Left colon (tissue), 2 donors: ENCODE measurements at places on chromosomes 16 and 17. TPM values are rescaled to one million over a fixed set of nuclear protein-coding genes. Genes with fewer than 3 reads are reported as not detected.

Gene ADAD2
- total RNA-seq, result not detected

Gene CD300E
- total RNA-seq, result 0.39 TPM

Gene ZNF597
- 1.6 TPM for total RNA-seq

Gene CD300LG
- 0.27 TPM for total RNA-seq

Gene METTL16
- 13.7 TPM for total RNA-seq

GRCh38 chr16:88978608-88979346 lies 1.8 kb upstream of the CBFA2T3 start:
- peak; percentile 48 for DNase-seq

DNA sequence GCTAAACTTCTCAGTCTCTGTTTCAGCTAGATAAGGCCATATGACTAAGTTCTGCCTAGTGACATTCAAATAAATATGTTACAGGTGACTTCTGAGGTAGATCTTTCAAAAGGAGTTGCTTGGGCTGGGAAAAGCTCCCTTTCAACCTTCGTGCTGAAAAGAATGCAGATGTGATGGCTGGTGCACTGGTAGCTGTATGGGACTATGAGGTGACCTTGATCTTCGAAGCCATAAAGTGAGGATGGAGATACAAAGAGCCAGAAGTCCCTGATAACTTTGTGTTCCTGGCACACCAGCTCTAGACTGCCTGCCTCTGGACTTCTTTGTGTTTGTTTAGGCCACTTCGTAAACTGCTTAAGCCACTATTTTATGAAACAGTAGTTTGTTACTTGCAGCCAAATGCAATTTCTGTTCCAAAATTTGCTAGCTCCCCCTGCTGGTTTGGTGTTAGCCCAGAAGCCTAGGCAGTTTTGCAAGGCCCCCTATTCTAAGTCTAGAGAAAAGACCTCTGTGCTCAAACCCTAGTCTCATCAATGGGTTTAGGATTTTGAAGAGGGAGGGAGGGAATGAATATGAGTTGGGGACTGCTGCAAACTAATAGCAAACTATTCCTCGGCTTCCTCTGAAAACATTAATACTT lies 23.3 kb upstream of the ERCC4 start:
- DNase-seq, result no peak

DNA sequence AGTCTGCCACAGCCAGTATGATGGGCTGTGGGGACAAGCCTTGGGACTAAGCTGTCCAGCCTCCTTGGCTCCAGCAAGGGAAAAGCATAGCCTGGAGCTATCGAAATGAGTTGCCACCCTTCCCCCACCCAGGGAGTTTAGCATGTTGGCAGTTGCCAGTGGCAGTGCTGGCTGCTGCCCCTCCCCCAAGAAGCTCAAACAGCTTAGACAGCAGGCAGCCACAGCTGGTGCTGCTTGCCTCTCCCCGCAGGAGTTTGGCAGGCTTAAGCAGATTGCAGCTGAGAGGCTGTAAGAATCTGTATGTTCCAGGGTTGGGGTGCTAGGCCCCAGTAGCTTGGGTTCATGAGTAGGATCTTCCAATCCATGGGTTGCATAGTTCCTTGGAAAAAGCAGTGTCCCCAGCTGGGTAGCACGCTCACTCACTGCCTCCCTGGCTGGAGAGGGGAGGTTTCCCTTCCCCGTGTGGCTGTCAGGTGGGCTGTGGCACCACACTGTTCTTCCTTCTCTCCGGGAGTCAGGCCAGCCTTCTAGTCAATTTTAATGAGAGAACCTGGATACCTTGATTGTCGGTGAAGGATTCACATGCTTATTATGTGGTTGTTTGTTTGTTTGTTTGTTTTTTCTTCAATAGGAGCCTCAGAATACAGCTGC lies 506.1 kb downstream of the CDH11 start:
- DNase-seq, result no peak

DNA sequence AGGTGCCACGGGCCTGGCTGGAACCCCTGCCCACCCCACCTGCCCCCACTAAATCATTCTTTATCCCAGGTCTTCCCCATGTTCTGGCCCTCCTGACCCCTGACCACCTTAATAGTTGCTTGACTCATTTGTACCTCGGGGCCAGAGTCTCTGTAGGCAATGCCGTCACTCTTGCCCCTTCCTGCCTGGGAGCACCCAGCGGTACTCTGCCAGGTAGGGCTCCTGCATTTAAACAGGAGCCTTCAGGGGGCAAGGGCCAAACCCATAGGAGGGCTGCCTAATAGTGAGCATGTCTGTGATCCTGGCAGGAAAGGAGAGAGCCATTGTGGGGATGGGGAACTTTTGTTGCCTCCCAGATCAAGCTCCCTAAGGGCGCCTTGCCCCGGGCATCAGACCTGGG lies 8.8 kb upstream of the ITGA3 start:
- no peak for DNase-seq

DNA sequence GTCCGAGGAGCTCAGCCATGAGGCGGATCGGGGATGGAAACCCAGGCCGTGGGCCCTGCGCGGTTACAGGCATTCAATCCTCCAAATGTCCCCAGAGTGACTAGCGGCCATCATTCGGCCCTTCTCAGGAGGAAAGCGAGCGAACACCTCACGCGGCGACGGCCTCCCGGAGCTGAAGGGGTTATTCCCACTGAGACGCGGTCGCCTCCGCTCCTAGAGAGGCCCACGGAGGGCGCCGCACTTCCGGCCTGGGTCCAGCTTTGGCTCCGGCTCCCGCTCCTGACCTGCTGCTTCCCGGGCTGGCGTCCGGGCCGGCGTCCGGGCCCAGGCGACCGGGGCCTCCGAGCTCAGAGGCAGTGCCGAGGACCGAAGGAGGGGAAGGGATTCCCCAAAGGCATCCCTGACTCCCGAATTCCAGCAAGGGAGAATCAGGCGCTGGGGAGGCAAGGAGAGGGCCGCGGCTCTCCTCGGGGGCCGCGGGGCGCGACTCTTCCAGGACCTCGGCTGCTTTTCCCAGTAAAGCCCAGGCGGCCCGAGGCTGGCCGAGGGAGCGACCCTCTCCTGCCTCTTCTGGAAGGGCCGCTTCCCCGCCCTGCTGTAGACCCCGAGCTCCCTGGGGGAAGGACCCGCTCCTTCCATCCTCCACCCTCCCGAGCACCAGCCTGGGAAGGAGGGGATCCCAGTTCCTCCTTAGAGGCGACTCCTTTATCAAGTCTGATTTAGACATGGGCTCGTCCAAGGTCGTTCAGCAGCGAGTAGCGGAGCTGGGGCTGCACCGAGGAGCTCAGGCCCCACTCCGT lies 18.6 kb upstream of the ZNF629 start:
- peak; percentile 87 for DNase-seq

DNA sequence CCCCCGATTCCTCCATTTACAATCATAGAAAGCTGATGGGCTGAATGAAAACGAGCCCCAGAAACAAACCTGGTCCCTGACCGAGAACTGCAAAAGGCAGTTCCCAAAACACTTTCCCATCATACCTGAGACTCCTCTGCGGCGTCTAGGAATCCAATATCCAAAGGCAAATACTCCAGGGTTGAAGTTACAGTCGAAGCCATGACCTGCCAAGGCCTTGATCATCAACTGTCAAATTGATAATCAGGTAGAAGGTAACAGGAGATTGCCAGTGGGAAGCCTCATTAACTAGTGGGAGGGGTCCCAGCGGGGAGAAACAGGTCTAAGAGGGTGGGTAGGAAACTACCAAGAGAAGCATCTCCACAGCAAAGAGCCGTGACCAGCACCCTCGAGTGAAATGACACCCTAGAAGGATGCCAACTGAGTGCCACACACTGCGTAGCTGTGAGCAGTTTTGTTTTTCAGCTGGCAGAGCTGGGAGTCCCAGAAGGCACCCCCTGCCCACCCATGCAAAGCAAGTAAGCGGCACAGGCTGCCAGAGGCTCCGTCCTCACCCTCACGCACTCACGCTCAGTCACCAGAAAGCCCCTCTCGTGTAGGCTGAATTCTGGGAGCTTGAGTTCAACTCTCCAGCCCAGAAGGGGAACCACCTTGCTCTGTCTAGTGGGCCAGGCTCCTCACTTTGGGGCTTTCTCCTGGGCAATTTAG lies 146.1 kb downstream of the GAS7 start:
- no peak for DNase-seq

GRCh38 chr16:5604770-5605169 lies 507.2 kb upstream of the EEF2KMT start:
- DNase-seq, result no peak

GRCh38 chr17:31654936-31655335 lies 204.1 kb downstream of the COPRS start:
- DNase-seq, result no peak

DNA sequence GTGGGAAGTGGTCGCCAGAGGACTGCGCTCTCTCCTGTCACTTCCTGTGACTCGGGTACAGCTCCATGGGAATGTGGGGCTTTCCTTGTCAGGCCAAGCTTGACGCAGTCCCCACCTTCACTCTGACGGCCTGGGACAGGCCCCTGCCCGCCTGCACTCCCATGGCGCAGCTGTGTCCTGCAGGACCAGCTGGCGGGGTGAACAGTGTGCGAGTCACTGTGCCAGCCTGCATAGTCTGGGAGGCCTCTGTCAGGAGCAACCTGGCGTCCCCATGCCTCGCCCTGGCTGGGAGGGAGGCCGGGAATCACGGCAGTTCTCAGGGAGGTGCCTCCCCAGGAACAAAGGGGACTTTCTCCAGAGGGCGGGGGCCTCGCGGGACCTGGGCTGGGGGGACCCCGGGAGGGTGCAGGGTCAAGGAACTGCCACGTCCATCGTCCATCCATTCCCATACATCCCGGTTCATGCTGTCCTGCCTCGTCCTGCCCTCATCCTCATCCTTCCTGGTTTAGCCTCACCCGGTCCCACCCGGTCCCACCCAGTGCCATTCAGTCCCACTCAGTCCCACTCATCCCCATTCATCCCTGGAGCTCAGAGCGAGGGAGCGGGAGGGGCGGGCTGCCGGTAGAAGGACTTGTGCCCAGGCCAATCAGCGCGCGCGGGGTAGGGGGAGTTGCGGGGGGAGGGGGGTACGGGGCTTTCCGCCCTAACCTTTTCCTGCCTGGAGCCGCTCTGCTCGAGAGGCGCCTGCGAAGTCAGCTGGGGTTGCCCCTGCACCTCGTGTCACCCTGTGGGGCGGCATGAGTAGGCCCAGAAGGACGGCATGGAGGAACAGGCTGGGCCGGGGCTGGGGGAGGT lies 13.4 kb downstream of the FLYWCH1 start:
- DNase-seq, result no peak

DNA sequence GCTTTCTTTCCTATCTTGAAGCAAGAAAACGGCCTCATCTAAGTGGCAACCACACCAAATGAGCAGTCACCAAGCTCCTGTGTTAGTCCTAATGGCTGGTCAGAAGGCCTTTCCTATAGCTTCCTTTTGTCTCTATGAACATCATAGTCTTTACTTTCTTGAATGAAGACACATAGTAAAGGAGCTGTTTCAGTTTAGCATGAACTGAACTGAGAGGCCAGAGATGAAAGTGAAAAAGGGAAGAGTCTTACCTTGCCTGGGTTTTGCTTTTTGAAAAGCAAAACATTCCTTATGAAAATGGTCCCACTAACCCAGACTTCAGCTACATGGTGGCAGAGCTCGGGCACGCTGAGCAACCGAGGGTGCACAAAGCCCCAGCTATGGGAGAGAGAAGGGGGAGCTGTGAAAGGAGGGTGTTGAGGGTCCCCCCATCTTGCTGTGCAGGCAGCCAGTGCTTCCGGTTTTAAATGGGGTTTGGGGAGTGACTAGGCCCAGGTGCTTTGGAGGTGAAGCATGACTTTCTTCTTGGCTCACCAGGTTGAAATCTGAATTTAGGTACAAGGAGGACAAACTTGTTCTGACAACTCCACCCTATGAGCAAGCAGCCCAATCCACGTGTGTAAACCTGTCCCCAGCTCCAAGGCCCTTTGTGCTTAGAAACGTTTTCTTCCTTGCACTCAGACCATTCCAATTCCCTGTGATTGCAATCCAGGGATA lies 9.1 kb upstream of the PSMC3IP start:
- DNase-seq, result no peak

DNA sequence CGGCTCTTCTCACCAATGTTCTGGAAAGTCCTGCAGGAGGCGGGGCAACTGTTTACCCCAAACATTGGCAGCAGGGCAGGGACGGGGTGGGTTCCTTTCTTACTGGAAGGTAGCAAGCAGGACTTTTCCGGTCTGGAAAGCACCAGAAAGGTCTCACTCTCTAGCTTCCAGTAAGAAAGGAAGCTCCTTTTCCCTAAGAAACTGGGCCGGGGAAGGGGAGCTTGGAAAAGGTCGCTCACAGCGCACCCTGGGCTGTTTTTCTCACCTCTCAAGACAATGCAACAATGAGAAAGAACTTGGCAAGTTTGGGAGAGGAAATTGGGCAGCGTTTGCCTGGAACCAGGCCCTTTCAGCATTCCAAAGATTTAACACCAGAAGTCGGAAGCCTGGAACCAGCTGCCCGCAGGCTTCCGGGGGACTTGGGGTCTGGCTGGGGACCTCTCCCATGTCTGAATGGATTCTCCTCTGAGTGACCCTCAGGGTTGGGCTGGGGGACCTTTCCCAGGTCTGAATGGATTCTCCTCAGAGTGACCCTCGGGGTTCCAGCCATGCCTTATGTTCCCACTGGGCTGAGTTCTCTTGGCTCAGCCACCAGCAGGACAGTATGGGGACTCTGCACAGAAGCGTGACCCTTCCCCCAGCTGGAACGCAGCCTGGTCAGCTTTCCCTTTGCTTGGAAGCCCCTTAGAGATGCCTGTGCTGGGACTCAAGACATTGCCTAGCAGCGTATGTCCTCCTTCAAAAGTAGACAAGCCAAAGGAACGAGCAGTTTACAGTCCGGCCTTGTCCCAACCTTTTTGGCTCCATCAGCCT lies 166.5 kb upstream of the PLCG2 start:
- DNase-seq, result no peak
